ENCODE measurements at places on chromosomes 7 and 10.
A peak's percentile ranks its signal among the peaks of the same experiment; 100 is the strongest.

- DNase-seq: no peak
Observed at GRCh38 chr10:122849090-122849489, 3.4 kb upstream of the CUZD1 start.

DNA sequence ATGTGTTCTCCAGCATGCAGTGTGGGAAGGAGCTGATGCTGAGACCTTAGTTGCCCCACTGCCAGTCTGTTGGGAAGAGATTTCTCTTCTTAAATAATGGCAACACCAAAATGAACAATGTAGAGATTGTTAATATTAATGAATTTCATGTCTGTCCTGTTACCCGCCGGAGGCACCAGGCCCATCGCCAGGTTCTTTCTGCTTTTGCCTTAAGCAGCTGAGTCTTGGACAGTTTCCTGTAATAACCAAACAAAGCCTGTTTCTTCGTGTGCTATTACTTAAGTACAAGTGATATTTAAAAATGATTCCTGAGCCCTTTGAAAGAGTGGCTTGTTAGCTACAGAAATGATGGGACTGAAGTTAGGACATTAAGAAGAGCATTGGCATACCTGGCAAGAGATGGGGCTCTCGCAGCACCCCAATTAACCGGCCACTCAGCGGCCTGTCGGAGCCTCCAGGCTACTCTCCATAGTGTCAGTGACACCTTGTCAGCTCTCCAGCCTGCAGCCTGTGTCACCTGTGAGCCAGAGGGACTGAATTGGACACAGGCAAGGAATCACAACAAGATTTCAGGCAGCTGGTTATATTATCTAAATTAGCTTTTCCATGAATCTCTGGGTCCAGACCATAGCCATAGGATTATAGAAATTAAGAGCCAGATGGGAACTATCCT, 142.0 kb downstream of the CELF2 start:
- DNase-seq: peak; percentile 27

DNA sequence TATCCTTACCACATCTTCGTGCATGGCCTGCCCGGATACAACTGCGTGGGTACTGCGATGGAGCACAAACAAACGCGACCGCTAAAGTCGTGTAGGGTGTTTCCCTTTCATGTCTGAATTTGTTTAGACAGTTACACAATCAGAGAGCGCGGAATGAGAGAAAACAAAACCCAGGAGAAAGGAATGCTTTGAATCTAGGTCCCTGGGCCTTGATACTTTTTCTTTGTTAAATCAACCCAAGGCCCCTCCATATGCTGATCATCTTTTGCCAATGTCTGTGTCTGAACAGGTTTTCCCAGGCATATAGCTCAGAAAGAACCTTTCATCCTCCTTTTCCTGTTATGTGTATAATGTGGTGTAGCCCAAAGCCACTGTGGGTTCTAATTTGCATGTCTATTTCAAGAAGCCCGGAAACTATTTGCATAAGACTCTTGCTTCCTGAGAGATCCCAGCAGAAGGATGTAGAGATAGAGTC, 145.8 kb downstream of the FRMD4A start:
- DNase-seq: no peak

DNA sequence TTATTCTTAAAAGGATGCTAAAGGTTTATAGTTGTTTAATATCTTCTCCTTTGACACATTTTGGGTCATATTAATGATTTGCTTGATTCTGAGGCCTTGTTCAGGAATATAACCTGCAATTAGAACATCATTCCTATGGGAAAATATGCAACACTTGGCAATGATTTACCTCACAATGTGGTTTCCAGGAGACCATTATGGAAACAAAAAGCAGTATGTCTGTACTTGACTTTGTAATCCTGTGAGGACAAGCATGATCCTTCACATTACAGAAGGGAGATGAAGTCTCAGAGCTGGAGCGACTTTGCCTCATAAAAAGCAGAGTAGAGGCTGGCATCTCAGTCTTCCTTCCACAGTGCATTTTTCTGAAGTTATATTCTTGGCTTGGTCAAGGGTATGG, 57.0 kb upstream of the CDCA7L start:
- DNase-seq: no peak

- DNase-seq: no peak
Observed at GRCh38 chr10:125779403-125780327, 4.0 kb upstream of the MMP21 start.

DNA sequence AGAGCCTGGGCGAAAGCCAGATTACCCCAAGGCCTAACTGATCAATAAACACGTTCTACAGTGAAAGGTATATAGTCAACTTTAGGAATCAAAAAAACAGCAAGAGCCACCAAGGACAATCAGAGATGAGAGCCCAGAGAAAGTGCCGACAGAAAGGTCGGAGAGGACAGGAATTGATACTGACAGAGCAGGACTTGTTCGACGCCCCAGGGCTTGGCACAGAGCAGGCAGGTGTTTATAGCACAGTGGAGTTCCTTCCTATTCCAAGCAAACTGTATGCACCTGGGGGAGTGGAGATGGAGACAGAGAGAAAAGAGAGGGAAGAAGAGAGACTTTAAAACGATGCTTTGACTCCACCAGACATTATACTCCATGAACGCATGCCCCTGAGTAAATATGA, 39.5 kb downstream of the PPP1R3C start:
- no peak for DNase-seq

- no peak for DNase-seq
Observed at GRCh38 chr10:3248526-3249306, 76.1 kb upstream of the PITRM1 start.

GRCh38 chr7:100886936-100887515, 2.5 kb downstream of the UFSP1 start:
- DNase-seq: no peak

- DNase-seq: no peak
Observed at GRCh38 chr7:106045586-106045985, 66.5 kb downstream of the SYPL1 start.

- DNase-seq: no peak
Observed at GRCh38 chr10:79275431-79275851, 71.8 kb upstream of the PPIF start.

DNA sequence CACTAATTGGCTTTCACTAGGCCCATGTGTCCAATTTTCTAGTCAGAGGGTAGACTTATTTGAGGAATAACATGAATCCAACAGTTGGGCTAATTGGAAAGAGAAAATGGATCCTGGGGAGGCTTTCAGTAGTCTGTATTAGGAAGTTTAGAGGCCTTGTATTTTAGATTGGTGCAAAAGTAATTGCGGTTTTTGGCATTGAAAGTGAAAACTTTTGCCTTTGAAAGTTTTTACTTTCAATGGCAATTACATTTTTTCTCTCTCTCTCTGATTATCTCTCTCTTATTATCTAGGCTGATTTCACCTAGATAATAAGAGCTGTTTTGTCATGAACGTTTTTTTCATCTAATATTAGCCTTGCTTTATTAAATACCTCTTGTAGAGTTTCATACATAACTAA, 981.7 kb downstream of the REEP3 start:
- DNase-seq: no peak

- DNase-seq: no peak
Observed at GRCh38 chr10:9781666-9782065, 1236.0 kb upstream of the CELF2 start.

DNA sequence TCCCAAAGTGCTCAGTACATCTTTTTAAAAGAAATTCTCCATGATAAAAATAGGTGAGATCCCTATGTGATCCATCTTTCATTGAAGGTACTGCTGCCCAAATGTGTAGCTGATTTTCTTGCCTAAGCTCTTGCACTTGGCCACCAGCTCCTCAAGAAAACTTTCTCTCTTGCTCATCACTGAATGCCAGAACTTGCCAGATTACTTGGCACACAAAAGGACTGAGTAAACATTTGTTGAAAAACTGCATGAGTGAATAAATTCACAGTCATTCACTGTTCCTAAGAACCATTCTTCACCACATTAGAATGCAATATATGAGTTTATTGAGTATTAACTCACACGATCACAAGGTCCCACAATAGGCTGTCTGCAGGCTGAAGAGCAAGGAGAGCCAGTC, 99.9 kb downstream of the TRIL start:
- no peak for DNase-seq

GRCh38 chr10:130040817-130041330, 69.8 kb downstream of the C10orf143 start:
- no peak for DNase-seq

DNA sequence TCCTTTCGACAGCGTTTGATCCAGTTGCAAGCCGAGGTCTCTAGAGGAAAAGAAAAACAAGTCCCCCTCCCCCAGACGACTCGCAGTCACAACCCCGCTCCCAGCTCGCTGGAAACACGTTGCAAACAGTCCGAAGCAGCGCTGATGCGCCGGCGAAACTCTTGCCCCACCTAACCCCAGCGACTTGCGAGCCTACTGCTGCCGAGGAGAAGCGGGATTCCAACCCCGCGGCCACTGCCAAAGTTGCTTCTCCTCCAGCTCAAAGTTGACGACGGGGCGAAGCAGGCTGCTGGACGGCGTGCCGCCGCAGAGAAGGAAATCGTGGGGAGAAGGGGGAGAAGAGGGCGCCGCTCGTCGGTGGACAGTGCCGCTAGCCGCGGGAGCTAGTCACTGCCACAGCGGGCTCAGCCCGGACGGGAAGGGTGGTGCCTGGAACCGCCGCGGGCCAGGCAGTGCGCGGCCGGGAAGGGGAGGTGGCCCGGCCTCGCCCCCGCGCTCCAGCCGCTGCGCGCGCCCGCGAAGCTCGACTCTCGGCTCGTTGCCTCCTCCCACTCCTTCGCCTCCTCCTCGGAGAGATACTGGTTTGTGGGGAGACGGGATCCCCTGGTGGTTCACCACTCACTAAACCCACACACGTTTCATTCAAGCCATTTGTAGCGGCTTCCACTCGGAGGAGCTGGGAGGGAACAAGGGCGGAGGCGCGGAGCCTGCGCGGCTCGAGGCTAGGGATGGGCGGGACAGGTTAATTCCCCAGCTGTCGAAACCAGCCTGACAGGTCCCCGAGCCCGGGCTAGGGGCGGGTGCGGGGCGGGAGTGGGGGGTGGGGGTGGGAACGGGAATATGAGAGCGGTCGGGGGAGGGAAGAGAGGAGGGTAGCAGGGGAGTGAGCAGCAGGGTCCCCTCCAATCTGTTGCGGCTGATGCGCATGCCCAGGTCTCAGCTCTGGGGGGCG, at the start of gene GPR37:
GPR37 (minus strand) TSS at position 392 of the 952 bp plus-strand sequence. CDS start 816 bp downstream, outside the sequence.
- DNase-seq: peak; percentile 79

DNA sequence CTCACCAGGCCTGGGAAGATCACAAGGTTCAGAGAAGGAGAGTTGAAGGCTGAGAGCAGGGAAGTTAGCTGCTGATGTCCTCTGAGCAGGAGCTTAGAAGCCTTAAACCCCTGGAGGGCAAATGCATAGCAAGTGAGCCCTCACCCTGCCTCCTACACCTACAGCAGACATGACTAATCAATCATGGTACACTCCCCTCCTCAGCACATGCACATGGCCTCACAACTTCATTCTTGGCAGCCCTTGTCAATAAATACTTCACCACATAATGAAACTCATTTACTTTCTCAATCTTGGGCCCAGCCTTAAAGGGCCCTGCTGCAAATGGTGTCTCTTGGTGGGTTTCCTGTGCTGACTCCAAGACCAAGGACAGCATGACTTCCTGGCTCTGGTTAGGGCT, 12.9 kb downstream of the MMRN2 start:
- DNase-seq: no peak

- DNase-seq: no peak
Observed at GRCh38 chr7:103594186-103594585, 148.2 kb upstream of the SLC26A5 start.

DNA sequence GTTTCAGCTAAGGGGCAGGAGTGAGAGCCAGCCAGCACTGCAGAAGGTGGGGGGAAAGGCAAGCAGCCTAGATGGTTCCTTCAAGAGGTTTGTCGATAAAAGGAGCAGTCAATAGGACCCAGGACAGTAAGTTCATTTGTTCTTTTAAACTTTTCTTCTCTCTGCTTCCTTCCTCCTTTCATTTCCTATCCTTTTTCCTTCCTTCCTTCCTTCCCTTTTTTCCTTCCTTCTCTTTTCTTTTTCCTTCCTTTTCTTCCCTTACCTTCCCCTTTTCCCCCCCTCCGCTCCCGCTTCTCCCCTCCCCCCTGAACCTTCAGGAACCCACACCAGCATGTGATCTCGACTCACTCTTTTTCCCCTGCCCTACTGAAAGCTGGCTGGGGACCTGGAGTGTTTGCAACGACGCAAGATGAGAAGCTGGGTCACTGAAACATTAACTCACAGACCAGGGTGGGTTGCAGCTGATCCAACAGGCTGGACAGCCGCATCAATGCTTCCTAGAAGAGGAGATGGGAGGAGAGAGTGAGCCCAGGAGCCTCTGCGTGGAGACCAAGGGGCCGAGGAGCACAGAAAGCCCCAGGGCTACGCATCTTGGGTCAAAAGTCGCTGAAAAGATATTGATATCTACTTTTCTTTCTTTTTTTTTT, 103.4 kb upstream of the SDK1 start:
- no peak for DNase-seq

DNA sequence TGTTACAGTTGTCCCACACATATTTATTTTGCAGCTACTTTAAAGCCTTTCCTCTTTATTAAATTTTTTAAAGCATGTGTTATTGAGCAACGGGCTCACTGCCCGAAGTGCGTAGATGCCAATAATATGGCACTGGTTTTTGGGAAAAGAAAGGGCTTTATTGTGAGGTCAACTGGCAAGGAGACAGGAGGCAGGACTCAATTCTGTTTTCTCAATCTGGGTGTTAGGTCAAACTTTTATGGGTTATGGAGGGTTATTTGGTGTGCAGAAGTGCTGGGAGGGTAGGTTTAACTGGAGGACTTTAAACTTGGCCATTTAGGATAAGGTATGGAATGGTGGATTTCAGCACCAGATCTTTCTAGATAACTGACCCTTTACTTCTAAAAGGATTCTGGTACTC, 183.6 kb downstream of the LRRC4 start:
- no peak for DNase-seq

- no peak for DNase-seq
Observed at GRCh38 chr10:3978761-3979160, 193.8 kb upstream of the KLF6 start.

GRCh38 chr7:114502454-114503254, 88.0 kb downstream of the FOXP2 start:
- no peak for DNase-seq

DNA sequence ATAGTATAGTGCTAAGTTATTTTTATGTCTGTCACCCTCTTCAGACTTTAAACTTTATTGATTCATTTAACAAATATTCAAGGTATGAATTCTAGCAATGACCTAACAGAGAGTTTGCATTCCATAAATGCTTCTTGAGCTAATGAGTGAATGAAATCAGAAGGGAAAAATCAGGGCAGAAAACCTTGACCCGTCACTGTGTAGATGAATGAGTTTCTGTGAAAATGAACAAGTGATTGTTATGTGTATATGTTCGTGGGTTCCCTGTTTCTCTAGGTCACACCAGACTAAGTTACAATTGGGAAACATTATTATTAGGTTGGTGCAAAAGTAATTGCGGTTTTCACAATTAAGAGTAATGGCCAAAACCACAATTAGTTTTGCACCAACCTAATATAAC, 30.1 kb downstream of the APBB1IP start:
- DNase-seq: no peak

All from posterior cingulate gyrus (tissue), 11 donors.